ENCODE measurements at places on chromosomes 1 and 21. TPM values are rescaled to one million over a fixed set of nuclear protein-coding genes. Genes with fewer than 3 reads are reported as not detected.

GRCh38 chr1:203127666-203128430 is at the start of gene ADORA1:
TSS of gene ADORA1 (plus strand) at chr1:203127726. CDS start at chr1:203128842, 1,116 bp downstream.
- H3K27ac ChIP-seq: no peak within 1 kb of the TSS
- no peaks in the 10 kb centered on the region for H3K4me1 ChIP-seq
- peak; percentile 38 for DNase-seq
- H3K4me3 ChIP-seq: peak within 1 kb of the TSS; percentile 33
- peaks cover 41% of the 10 kb centered on the region for H3K27me3 ChIP-seq
- H3K36me3 ChIP-seq: no peaks in the 10 kb centered on the region

- H3K4me3 ChIP-seq: no peak overlapping the region
- H3K27me3 ChIP-seq: no peaks in the 10 kb centered on the region
- no peak overlapping the region for H3K27ac ChIP-seq
- H3K4me1 ChIP-seq: peaks cover 2% of the 10 kb centered on the region
Observed at GRCh38 chr1:182107209-182107608, 45.7 kb upstream of the ZNF648 start.

GRCh38 chr1:35675773-35676172 is 34.4 kb upstream of the PSMB2 start:
- no peaks in the 10 kb centered on the region for H3K4me1 ChIP-seq
- H3K27ac ChIP-seq: no peak overlapping the region
- no peak for DNase-seq
- H3K4me3 ChIP-seq: no peak overlapping the region

GRCh38 chr21:33268737-33269441 is 2.7 kb downstream of the IL10RB start:
- H3K4me1 ChIP-seq: peaks cover 14% of the 10 kb centered on the region
- H3K27me3 ChIP-seq: no peaks in the 10 kb centered on the region
- H3K36me3 ChIP-seq: no peaks in the 10 kb centered on the region
- H3K27ac ChIP-seq: no peak overlapping the region

DNA sequence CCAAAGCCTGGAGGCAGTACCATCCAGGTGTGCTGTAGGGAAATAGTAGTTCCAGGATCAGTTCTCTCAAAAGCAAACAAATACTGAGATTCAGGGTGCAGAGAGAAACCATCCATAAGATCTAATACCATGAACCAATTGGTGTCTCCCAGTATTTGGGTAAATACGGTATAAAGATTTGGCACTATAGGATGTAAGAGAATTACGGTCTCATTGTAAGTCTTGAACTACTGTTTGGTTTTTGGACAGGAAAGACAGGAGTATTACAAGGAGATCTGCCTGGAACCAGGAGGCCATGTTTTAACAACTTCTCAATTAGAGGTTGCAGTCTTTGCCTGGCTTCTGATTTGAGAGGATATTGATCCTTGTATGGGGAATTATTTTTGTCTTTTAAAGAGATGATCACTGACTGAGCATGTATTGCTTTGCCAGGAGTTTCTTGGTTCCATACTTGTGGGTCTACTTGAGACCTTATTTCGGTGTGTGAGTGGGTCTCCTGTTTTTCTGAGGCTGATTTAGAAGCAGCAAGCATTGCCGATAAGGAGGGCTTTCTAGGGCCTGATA is 10.2 kb downstream of the AADACL4 start:
- H3K4me3 ChIP-seq: no peak overlapping the region
- no peak for DNase-seq
- H3K4me1 ChIP-seq: no peaks in the 10 kb centered on the region
- H3K36me3 ChIP-seq: no peaks in the 10 kb centered on the region
- no peak overlapping the region for H3K27ac ChIP-seq

GRCh38 chr1:65866439-65866838 is 73.7 kb downstream of the PDE4B start:
- peaks cover 44% of the 10 kb centered on the region for H3K27me3 ChIP-seq
- H3K4me3 ChIP-seq: no peak overlapping the region
- no peaks in the 10 kb centered on the region for H3K36me3 ChIP-seq
- DNase-seq: no peak
- H3K4me1 ChIP-seq: no peaks in the 10 kb centered on the region

DNA sequence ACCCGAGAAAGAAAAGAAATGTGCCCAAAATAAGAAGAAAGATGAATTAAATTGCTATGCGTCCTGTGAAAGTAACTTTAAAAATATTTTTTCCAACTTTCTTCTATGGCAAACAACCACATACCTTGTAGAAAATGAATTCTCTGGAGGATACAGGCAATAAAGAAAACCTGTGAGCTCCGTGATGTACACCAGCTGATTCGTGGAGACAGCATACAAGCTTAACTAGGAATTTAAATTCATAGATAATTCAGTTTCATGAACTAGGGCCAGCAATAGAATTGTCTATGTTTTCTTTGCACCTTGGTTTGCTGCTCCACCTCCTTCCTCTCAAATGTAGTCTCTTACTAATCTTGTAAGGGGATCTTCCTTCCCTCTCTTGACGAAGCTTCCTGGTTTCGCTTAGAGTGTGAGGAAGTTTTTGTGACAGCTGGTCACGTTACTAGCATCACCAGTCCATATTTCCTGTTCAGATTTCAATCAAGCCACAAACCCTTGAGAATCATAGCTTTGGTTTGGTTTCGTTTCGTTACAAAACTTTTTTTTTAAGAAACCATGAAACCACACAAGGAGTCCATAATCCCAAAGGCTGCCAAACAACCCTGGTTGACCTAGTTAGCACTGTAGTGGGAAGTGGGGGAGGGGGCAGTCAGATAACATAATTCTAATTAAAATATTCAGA is 35.8 kb downstream of the GREM2 start:
- no peak for DNase-seq
- H3K27ac ChIP-seq: no peak overlapping the region
- no peaks in the 10 kb centered on the region for H3K4me1 ChIP-seq
- H3K27me3 ChIP-seq: 0 out of 2 replicates have a peak, but pooled peaks cover 4% of the 10 kb centered on the region

GRCh38 chr1:152756872-152757271 is 953 bp upstream of the KPRP start:
- no peak overlapping the region for H3K4me3 ChIP-seq
- peak; percentile 61 for DNase-seq
- peaks cover 8% of the 10 kb centered on the region for H3K27me3 ChIP-seq

DNA sequence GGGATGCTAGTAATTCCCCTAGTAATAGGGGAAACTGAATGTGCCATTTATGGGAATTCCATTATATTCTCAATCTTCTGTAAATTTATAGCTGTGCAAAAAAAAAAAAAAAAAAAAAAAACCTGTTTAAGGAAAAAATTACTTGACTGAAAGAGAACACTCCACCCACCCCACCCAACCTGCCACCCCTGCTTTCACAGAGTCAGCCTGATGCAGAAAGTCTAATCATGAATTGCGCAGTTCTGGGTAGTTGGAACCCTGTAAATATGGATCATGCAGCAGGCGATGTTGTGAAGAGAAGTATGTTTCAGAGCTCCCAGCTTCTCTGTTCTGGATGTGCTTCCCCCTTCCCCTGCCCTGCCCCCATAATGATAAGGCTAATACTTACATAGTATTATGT is 19.6 kb upstream of the LAMC2 start:
- H3K27ac ChIP-seq: no peak overlapping the region
- DNase-seq: no peak
- peaks cover 42% of the 10 kb centered on the region for H3K4me1 ChIP-seq
- H3K27me3 ChIP-seq: no peaks in the 10 kb centered on the region

DNA sequence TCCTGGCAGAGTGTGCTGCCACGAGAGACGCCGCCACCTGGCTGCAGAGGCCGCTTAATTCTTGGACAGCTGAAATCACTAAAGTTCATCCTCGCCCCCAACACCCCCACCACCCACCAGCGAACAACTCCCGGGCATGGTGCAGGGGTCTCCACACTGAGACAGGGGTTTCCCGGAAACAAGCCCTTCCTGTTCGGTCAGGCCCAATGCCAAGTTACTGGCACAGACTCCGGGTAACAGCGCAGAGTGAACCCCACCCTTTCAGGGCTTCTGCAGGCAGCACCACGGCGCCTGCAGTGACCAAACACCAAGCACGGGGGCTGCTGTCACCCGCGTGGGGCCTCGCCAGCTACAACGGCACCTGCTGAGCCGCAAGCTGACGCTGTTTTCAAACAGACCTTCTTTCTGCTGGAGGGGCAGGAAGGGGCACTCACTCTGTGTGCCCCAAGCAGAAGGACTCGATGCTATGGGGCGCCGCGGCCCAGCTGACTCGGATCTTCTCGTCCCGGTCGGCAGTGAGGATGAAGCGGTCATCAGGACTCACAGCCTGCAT is 17.4 kb downstream of the WDR4 start:
- H3K4me3 ChIP-seq: no peak overlapping the region
- no peak for DNase-seq
- peaks cover 69% of the 10 kb centered on the region for H3K36me3 ChIP-seq
- no peak overlapping the region for H3K27ac ChIP-seq
- H3K4me1 ChIP-seq: no peaks in the 10 kb centered on the region

- H3K27ac ChIP-seq: no peak overlapping the region
- no peak overlapping the region for H3K4me3 ChIP-seq
- DNase-seq: no peak
- H3K36me3 ChIP-seq: no peaks in the 10 kb centered on the region
- no peaks in the 10 kb centered on the region for H3K27me3 ChIP-seq
Observed at GRCh38 chr1:100769906-100770646, 50.5 kb downstream of the VCAM1 start.

DNA sequence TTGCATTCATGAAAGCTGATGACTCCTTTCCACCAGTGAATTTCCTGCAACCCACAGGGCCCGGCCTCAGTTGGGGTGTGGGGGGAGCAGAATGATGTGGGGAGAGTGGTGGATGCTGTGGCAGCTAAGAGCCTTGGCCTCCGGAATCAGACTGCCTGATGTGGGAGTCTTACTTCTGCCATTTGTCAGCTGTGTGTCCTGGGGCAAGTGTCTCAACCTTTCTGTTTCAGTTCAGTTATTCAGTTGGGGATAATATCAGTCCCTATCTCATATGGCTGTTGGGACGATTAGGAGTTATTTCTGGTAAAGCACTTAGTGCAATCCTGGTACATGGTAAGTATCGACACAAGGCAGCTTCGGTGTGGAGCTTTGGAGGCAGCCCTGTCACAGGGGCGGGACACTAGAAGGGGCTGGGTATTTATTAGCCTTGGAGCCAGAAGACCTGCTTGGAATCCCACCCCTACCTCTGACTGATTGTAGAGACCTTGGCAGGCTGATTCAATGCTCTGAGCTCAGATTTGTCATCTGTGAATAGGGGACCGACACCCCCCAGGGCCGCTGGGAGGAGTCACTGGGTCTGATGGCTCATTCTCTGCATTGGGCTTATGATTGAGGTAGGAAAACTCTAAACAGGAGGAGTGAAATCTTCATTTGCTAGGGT is 19.6 kb downstream of the ARHGEF10L start:
- H3K4me3 ChIP-seq: no peak overlapping the region
- no peaks in the 10 kb centered on the region for H3K36me3 ChIP-seq
- peak overlapping the region; percentile 89 for H3K27ac ChIP-seq

- no peak overlapping the region for H3K4me3 ChIP-seq
- H3K36me3 ChIP-seq: no peaks in the 10 kb centered on the region
- no peak for DNase-seq
- H3K27ac ChIP-seq: no peak overlapping the region
- peaks cover 43% of the 10 kb centered on the region for H3K4me1 ChIP-seq
- no peaks in the 10 kb centered on the region for H3K27me3 ChIP-seq
Observed at GRCh38 chr1:10727751-10728232, 68.7 kb downstream of the CASZ1 start.

The TIE1 gene
- 1.5 TPM for total RNA-seq

The RAP1GAP gene
- total RNA-seq: 12.3 TPM

The VAMP3 gene
- total RNA-seq: 64.2 TPM

The GSTM5 gene
- not detected for total RNA-seq

The CYP4X1 gene
- 1.0 TPM for total RNA-seq

The SV2A gene
- not detected for total RNA-seq

The PCAT6 gene
- 1.7 TPM for total RNA-seq

The HUNK gene
- not detected for total RNA-seq

Data from PC-3 (cell line).